Activated CD4-positive, alpha-beta T cell treated with anti-CD3 and anti-CD28 coated beads for 36 hours (primary cell): ENCODE measurements at places on chromosomes 5 and 9.

DNA sequence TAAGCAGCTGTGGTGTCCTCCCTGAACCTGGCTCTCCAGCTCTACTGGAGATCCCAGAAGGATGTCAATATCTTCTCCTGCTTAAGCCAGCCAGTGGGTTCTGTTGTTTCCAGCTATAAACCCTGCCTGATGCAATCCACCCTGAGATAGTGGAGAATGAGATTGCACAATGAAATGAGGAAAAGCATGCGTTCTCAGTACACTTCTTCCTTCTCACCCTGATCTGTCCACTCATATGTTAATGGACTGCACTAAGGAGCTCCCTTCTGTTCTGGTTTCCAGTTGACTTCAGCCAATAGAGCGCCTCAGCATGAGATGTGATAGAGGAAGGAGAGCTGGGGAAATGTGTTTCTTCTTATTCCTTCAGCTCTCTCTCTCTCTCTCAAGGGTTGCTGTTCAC is 40.0 kb upstream of the CDH6 start:
- DNase-seq = no peak

DNA sequence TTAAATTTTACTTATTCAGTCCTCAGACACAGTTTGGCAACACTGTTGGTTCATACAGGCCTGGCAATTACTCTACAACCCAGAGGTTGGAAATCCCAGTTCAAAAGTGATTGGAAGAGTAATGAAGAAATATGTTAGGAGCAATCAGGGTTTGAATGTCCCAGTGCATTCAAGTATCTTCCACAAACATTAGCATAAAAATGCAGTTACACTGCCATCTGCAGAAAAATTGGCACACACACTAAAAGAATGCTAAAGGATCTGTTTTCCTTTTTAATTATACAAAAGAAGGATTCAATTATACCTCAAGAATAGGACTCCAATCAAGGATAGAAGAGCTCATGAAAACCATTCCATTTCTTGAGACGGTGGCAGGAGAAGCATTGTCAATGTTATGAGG is 130.2 kb downstream of the DNAH5 start:
- DNase-seq = no peak

DNA sequence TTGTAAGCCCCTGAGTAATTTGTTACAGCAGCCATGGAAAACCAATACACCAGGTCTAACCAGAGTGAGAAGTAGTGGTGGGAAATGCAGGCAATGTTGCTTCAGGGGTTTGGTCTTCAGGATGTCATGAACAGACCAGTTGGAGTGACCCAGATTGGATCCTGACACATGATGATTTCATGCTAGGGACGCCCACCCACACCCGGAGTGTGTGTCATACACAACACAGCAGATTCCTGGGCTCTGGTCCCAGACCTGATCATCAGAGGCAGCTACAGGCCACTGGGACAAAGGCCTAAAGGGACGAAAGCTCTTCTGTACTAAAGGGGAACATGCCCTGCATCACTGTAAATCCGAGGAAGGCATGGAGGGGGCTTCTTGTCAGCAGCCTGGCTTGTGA is 194.2 kb downstream of the NSG2 start:
- no peak for DNase-seq

DNA sequence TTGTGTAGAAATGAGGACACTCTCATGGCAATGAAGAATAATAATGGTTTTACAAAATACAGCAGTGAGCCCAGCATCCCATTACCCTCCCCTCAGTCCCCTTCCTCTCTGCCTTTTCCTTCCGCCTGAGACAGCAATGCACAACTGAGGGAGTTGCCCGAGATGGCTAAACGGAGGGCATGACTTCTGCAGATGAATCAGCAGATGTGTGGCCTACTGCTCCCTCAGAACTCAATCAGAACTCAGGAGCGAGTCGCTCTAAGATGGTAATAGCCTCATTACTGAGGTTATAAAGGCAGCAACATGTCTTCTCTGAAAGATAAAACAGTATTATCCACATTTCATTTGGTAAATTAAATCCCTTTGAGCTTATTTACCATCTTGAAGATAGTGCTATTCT is 326.6 kb downstream of the ENC1 start:
- no peak for DNase-seq

GRCh38 chr5:119290161-119290569 is 65.7 kb upstream of the TNFAIP8 start:
- DNase-seq = no peak

DNA sequence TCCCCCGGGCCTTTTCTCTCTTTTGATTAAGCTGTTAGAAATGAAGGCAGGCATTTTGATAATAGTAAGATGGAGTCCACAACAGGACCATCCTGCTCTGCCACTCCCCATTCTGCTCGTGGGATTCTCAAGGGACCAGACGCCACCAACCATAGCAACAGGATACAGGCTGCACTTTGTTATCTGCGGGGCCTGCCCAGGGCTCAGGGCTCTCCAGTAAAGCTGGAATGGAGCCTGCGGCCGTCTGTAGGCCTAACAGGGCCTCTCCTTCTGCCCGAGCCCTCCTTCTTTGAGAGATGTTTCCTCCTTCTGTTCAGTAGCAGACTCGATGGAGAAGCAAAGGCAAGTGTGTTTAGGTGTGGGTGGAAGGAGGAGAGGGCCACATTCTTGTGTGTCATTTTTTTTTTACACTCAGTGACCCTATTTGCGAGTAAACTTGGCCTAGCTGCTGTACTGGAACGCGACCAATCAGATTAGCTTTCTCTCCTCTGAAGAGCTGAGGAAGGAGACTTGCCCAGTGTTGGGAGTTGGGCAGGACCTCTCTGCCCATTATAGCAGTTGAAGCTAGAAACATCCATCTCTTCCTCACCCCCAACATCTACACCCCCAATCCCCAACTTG is 8.9 kb upstream of the EPB41L4B start:
- no peak for DNase-seq

DNA sequence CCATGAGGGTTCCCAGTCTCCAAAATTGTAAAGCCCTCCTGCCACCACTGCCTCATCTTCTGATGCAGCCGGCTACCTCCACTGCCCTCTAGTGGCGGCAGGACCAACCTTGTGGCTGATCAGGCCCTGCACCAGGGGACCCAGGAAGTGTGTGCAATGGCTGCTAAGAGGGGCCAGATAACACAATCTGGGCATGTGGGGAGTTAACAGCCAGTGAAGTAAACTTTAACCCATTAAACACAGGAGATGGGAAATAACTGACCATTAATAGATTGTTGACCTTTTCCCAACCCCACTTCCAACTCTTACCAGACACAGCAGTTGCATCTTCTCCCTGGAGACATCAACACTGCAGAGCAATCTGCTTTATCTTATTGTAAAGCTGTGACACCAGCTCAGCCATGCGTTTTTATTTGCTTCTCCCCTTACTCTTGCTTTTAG is 63.3 kb downstream of the FREM1 start:
- peak; percentile 82 for DNase-seq

- no peak for DNase-seq
Observed at GRCh38 chr5:135212361-135213026, 178.5 kb upstream of the PITX1 start.

- DNase-seq = no peak
Observed at GRCh38 chr9:71908825-71909224, 2.2 kb downstream of the ABHD17B start.

DNA sequence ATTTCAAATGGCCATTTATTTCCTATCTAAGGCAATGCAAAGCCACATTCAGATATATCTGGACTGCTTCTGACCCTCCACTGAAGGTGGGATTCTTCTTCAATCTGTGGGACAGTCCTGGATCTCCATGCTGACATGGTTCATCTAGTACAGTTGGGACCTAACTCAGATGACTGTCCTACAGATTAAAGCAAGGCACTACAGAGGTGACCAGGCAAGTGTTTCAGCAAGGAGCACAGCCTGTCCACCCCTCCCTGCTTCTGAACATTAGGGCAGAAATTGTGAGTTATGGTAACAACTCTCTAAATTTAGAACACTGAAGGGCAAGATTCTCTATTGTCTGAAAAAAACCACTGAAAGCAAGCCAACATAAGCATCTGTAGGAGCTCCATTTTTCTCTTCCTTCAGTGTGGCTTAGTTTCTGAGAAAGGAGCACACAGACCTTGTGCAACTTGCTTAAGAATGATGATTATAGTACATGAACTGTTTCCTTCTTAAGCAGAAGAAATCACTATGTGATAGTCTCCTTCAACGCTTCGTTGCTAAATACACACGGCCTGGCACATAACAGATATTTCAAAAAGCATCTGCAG is 62.9 kb upstream of the BARX1 start:
- DNase-seq = no peak

DNA sequence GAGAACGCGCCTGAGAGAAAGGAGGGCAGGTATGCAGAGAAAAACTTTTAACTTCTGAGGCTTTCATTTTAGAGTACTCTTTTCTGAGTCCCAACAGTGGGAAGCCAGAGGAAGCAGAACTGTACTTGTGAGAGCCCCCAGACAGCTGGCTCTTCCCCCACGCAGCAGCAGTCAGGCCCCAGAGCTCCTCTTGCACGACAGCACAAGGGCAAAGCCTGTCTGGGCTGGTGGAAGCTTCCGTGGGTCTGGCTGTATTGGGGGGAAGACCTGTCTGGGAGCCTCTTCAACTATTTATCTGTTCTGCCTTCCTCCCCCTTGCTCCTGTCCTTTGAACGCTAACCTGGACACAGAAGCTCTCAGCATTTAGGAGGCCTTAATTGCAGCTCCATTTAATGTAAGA is 68.2 kb downstream of the THBS4 start:
- no peak for DNase-seq
